Cardiac fibroblast (primary cell): ENCODE measurements at places on chromosomes 16 and 17.

GRCh38 chr16:73717266-73717974 lies 579.2 kb upstream of the PSMD7 start:
- no peak for DNase-seq

- DNase-seq = no peak
Observed at GRCh38 chr16:5917436-5918195, 820.0 kb upstream of the EEF2KMT start.

GRCh38 chr17:73561111-73561510 lies 83.1 kb downstream of the SDK2 start:
- DNase-seq = no peak

GRCh38 chr16:15642557-15643047 lies 352 bp downstream of the MARF1 start:
- peak; percentile 52 for DNase-seq

- no peak for DNase-seq
Observed at GRCh38 chr17:48603959-48604769, 622 bp downstream of the HOXB6 start.

- DNase-seq = peak; percentile 57
Observed at GRCh38 chr17:67377488-67378453, 690 bp downstream of the PITPNC1 start.

GRCh38 chr17:35731239-35731916 lies at the start of gene RASL10B:
TSS of gene RASL10B (plus strand) at chr17:35731639. CDS start at chr17:35735185, 3,546 bp downstream.
- DNase-seq = peak; percentile 12

- no peak for DNase-seq
Observed at GRCh38 chr16:85486256-85486915, 126.7 kb upstream of the GSE1 start.

DNA sequence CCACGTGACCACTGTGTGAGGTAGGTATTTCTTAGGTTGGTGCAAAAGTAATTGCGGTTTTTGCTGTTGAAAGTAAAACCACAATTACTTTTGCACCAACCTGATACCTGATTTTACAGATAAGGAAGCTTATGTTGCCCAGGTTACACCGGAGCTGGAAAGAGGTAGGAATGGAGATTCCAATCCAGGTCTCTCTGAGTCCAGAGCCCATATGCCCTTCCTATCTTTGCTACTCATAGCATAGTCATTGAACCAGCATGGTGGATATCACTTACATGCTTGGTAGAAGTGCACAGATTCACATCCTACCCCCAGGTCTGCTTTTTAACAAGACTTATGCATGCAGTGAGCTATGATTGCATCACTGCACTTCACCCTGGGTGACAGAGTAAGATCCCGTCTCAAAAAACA lies 61.8 kb downstream of the ARSG start:
- no peak for DNase-seq

- no peak for DNase-seq
Observed at GRCh38 chr16:89187032-89187769, 13.1 kb downstream of the SLC22A31 start.

- DNase-seq = no peak
Observed at GRCh38 chr17:72122010-72122764, 1.4 kb downstream of the SOX9 start.

GRCh38 chr17:16911141-16911937 lies 60.6 kb downstream of the TNFRSF13B start:
- peak; percentile 35 for DNase-seq

DNA sequence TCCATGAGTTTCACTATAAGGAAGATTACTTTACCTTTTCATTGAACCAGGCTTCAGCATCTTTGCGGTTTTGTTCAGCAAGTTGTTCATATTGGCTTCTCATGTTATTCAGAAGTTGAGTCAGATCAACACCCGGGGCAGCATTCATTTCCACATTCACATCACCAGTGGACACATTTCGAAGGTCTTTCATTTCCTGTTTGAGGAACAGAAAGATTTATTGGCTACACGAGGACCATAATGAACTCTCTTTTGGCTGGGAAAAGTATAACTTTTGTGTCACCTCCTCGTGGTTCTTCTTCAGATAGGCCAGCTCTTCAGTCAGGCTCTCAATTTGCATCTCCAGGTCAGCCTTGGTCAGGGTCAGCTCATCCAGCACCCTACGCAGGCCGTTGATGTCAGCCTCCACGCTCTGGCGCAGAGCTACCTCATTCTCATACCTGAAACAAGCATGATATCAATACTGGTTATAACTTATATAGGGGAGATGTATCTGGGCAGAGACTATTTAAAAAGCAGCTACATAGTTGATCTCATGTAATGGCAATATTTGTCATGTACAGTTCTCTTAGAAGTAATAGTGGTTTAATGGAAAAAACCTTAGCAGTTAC lies 2.1 kb downstream of the KRT10 start:
- no peak for DNase-seq

DNA sequence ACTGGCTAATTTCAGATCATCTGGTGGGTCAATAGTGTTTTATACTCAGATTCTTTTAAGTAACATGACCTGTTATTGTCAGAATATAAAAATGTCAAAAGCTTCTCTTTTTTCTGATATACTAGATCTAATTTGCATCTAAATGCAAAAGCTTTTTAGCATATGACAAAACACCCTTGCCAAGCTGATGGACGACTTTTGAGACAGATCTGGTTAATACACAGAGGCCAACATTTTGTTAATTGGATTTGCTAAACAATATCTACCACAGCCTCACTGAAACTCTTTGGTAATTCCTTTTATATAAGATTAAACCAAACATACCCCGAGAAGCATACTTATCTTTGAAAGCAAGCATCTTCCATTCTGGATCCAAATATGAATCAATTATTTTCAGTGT lies 10.3 kb upstream of the NOL11 start:
- no peak for DNase-seq

DNA sequence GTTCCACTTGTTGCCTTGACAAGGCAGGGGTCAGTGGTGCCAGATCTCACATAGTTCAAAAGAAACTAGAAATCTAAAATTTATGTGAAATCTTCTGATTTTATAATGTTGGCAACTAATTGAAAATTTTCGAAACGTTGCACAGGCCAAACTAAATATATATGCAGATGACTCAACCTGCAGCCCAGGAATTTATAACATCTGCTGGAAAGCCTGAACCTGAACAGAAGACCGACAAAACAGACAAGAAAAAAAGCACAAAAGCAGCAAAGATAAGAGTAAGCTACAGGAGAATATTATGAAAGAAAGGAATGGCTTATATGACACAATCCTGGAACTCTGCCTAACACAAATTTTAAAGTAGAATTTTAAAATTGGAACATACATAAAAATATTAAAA lies 207.6 kb downstream of the CEP112 start:
- peak; percentile 52 for DNase-seq

DNA sequence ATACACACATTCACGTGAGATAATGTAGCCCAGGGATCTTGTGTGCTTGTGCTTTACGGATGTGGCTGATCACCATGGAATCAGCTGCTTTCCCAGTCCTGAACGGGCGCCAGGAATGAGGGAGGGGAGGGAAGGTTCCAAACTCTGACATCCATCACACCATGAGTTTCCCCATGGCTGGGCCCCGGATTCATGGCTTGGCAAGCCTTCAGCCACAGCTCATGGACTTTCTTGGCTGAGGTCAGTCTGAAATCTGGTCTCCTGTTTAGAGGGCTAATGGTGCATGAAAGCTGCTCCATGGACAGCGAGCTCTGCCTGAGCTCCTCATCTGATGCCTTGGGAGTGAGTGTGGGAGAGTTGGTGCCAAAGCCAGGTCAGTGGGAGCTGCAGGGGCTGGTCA lies 767.6 kb upstream of the EEF2KMT start:
- DNase-seq = no peak

- no peak for DNase-seq
Observed at GRCh38 chr16:79164388-79164995, 436.0 kb downstream of the MAF start.

DNA sequence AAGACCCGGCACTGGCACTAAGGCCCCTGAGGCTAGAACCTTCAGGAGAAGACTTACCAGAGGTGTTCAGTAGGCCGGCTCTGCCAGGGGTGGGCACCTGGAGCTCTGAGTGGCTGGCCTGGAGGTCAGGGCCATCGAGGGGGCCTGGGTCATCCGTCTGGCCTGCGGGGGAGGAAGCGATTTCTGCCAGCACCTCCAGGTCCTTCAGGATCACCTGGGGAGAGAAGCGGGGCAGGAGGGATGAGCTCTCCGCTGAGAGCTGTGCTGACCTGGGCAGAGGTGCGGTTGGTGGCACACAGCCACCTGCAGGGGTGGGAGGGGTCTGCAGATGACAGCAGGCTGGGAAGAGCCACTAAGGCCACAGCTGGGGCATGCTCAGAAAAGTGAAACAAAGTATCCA lies 56.6 kb downstream of the VAC14 start:
- no peak for DNase-seq

DNA sequence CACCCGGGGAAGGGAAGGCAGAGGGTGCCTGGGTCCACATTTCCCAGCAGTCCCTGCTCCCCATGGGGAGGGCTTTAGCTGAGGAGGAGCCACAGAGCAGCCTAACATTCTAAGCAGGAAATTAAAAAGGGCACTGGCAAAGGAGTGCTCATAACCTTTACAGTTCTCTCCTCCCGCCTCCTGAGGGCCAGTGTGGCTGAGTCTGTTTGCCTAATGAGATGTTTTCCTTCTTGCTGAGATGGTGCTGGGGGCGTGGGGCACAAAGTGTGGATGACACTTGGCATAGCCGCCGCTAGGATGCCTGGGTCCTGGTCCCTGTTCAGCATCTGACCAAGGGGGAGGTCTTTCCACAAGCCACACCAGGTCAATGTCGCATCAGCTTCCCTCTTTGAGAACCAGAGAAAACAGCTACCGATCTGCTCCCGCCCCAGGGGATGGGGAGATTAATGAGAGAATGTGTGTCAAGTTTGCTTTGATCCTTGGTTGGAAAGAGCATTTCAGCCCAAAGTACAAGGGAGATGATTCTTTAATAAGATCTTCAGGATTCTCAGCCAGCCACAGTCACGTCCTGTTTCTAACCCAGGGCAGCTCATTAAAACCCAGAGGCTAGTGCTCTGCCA lies 5.8 kb downstream of the KIF18B start:
- DNase-seq = no peak

DNA sequence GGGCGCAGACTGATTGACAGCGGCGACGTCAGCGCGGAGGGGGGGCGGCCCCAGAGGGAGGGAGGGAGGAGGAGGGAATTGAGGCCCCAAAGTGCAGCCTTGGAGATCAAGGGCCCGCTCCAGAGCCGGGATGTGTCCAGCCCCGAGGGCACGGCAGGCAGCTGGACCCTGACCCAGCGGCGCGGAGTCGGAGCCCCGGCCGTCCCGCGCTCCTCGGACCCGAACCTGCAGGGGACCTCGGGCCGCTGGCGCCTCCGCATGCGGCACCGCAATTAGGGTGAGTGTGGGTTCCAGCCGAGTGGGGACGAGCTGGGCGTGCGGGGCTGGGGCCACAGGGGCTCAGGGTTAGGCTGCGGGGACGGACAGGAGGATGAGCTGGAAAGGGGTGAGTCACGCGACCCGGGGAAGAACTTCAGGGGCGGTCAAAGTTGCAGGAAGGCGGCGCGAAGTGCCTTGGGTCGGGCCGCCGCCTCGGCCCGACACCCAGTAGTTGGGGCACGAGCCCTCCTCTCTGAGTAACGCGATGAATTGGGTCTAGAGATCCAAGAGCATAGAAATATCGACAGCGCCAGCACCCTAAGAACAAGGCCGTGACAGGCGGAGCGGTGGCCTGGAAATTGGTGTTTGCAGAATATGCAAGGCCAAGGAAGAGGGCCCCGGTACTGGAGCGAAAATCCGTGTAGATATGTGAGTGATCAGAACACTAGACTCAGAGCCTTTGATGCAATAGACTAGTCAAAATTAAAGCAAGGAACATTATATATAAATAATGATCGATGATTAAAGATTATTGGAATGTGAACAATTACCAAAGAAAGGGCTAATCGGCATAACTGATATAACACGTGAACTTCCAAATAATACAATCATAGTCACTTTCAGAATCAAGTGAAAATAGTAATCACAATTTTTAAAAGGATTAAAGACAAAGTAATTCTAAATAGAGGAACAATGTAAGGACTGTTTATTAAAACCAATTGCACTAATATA lies at the start of gene TBX4:
TSS of gene TBX4 (plus strand) at position 122 of the 990 bp plus-strand sequence. CDS start 4,069 bp downstream, outside the sequence.
- DNase-seq = no peak

DNA sequence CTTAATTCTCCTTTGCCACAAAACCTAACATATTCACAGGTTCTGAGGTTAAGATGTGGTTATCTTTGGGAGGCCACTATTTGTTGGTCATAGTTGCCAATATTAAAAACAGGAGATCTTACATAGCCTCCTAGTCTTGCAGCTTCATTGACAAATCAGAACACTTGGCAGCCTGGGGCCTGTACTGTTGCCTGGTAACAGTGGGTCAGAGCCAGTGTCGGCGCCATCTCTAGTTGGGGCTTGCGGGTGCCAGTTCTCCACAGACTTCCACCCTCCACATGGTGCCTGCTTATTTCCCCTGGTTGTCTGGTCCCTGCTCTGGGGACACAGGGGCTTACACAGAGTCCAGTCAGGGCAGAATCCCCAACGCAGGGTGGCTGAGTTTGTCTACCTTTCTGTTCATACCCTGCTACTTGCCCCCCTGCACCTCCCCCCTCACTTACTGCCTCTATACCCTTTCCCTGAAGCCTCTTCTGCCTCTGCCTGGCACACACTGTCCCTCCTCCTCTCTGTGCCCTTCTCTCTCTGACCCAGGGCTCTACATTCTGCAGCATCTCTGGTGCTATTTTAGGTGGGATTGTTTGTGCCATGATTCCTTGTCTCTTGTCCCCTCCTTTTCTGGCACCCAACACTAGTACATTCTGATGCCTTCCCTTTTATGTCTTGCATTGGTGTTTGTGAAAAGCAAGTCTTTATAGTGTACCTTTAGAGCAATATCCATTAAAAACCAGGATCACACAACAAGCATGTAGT lies 13.4 kb downstream of the EPN2 start:
- DNase-seq = no peak

GRCh38 chr17:50380369-50381259 lies 7.6 kb downstream of the EME1 start:
- no peak for DNase-seq

DNA sequence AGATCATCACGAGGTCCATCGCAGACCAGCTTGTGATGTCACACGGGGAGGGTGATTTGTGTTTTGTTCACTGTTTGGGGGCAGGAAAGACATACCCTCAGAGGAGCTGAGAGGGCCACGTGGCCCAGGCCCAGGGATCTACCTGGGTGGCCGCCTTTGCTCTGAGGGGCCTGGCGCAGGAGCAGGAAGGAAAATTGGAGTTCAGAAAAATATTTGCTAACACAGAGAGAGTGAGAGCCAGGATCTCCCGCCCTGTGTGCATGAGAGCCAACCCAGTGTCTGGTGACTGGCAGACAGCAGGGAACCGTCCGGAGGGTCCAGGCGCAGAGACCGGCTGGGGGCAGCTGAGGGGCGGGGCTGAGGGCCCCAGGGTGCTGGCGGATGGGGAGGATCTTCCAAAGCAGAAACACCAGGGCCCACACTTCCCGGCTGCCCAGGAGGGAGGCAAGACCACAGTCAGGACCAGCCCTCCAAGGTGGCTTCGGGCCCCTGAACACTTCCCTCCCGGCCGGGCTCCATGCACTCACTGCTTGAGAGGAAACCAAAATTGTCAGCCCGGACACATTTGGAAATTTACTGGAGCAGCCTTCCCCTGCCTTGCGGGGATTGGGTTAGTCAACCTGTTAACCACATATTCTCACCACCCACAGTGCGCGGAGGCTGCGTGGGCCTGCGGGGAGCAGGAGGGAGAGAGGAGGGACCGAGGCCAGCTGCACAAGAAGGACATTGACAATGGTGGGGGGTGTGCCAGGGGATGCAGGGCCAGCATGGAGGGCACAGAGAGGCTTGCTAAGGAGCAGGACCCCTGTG lies 52.6 kb downstream of the RBFOX3 start:
- no peak for DNase-seq
